ENCODE measurements at places on chromosomes 12 and 14. TPM values are rescaled to one million over a fixed set of nuclear protein-coding genes. Genes with fewer than 3 reads are reported as not detected.

Gene ZC2HC1C
- total RNA-seq = 1.6 TPM

Gene LAG3
- total RNA-seq = 269 TPM

Gene TAS2R14
- total RNA-seq = 2.7 TPM

Gene CMKLR1
- not detected for total RNA-seq

Gene VASH1
- 5.8 TPM for total RNA-seq

Gene P2RX2
- total RNA-seq = not detected

Gene KRT80
- total RNA-seq = not detected

Gene GPR135
- total RNA-seq = 2.0 TPM

Gene DIO2
- total RNA-seq = not detected

Gene TMEM63C
- 2.3 TPM for total RNA-seq

Gene WNT1
- not detected for total RNA-seq

GRCh38 chr14:105248368-105249181 lies at the start of gene BTBD6:
Gene BTBD6, plus strand, starts transcription at chr14:105248533. Its CDS starts 179 bp downstream, at chr14:105248712.
- peak; percentile 97 for DNase-seq

DNA sequence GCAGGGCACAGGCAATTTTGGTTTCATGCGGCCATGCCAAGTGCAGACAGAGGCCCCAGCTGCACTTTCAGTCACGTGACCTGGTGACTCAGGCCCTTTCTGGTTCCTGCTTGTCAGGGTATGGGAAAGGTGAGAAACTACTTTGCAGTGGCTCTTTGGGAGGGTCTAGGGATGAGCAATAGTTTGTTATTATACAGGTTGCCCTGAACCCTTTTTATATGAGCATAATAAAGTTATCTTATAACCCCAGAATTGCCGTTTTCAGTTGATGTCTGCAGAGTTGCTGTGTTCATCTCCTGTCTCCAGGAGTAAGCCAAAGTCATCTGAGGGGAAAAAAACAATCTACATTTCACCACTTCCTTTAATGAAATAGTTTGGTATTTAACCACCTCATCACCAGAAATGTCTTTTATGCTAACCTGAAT lies 30.9 kb upstream of the EMP1 start:
- peak; percentile 87 for DNase-seq

- no peak for DNase-seq
These were observed 15.5 kb upstream of the ANO4 start for GRCh38 chr12:100778967-100779590.

GRCh38 chr12:25712169-25712568 lies 159.1 kb upstream of the LMNTD1 start:
- DNase-seq = peak; percentile 56

- DNase-seq = peak; percentile 95
These were observed at the start of gene ZFHX2 for GRCh38 chr14:23551266-23552028. Gene ZFHX2, minus strand, starts transcription at chr14:23551765. Its CDS starts 16,440 bp downstream, at chr14:23535325.

- no peak for DNase-seq
These were observed 868 bp downstream of the SPATA7 start for GRCh38 chr14:88386256-88386794.

DNA sequence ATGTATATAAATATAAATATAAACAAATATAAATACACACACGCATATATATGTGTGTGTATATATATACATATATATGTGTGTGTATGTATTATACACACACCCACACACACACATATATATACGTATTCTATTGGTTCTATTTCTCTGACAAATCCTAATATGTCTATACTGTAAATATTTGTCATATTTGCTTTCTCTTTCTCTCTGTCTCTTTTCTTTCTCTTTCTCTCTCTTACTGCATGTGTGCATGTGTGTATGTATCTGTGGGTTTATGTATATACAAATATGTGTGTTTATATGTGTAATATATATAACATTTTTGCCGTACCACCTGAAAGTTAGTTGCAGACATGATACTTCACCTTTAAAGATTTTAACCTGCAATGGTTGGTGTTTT lies 174.2 kb upstream of the PLEKHG7 start:
- no peak for DNase-seq

- no peak for DNase-seq
These were observed 9.5 kb upstream of the CALM1 start for GRCh38 chr14:90387206-90387760.

- no peak for DNase-seq
These were observed 363 bp upstream of the LMO3 start for GRCh38 chr12:16606201-16606849.

DNA sequence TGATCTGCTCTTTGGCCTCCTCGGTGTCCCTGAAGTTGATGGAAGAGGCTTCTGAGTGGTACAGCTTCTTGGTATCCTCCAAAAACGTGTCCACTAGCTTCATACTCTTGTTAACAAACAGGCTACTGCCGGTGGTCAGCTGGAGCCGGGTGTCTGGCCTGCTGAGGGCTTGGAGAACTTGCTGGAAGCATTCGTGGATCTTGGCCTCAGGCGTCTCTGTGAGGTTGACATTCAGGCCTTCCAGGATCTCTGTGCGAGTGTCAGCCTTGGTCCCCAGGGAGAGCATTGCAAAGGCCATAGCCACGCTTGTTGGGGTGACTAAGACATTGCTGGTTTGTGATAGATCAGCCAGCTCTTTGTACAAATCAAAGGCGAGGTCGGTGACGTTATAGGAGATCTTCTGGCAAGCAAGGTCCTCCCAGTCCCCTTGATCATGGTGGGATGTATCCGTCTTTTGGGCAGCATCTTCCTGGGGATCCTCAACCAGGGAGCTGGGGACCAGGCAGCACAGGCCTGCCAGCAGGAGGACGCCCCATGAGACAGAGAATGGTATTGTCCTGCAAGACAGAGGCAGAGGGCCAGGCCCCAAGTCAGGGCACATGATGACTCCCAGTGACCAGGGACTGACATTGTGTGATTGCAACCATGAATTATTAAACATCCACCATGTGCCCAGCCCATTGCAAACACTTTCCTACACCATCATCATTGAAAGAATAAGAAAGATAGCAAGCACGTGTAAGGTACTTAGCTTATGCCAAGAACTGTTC lies 22.1 kb downstream of the SERPINA1 start:
- no peak for DNase-seq

DNA sequence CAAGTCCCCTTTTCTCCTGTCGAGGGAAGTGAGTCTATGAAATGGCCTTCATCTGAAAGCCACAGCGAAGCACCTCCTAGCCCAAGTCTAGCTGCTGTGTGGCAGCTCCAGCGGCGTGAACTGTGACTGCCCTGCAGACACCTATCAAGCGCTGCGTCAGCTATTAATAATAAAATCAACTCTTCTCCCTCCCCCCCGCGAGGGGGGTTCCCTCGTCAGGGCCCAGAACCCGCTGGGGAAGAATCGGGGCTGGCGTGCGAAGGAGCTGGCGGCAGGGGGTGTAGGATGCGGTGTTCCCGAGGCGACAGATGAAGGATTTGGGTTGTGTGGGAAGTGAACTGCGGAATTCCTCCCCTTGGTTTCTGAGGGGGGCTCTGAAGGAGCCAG lies 662 bp upstream of the ATP2A2 start:
- no peak for DNase-seq

DNA sequence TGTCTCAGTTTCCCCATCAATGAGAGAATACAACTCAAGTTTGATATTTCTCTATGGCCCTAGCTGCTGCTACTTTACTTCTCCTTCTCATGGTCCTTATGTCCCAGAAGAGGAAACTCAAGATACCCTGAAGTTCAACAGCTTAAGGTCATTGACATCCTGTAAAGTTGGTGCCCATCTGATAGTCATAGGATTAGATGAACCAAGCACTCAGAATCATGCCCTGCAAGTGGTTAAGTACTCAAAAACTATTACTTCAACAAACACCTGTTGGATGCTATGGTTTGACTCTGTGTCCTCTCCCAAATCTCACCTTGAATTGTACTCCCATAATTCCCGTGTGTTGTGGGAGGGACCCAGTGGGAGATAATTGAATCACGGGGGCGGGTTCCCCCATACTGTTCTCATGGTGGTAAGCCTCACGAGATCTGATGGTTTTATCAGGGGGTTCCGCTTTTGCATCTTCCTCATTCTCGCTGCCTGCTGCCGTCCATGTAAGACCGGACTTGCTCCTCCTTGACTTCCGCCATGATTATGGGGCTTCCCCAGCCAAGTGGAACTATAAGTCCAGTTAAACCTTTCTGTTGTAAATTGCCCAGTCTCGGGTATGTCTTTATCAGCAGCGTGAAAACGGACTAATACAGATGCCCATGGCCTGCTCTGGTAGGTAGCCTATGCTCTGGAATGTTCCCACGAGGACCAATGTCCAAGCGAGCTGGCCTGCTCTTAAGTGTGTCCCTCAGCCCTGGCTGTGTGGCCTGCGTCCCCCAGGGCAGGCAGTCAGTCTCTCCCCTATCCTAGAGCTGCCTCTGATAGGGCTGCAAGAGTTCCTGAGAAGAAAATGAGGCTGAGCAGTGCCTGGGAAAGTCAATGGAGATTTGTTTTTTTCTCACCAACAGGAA lies 18.1 kb downstream of the CAMKK2 start:
- no peak for DNase-seq

DNA sequence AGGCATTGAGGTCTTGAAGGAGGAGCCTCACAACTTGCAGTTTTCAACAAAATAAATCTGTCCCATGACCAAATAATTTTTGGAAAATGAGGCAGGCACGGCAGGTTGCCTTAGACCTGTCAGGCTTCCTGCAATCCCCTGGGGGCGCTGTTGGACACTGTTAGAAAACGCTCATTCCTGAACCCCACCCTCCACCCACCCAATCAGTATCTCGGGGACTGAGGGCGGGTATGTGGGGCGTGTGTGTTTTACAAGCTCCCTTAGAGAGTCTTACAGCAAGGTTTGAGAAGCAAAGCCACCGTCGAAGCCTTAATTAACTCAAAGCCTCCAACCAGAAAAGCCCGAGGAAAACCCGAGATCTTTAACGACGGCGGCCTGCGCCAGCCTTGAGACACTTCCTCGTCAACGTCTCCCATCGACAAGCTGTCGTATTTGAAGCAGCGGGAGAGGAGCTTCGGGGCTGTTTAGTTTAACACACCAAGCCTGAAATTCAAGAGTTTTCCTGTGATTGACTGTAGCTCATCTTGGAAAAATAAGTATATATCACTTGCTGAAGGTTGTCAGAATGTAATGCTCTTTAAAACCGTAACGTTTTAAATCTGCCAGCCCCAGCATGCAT lies 123.0 kb downstream of the GLT1D1 start:
- peak; percentile 71 for DNase-seq

- DNase-seq = no peak
These were observed 15.5 kb downstream of the FZD10 start for GRCh38 chr12:130177635-130178242.

GRCh38 chr12:84641940-84642545 lies 270.6 kb downstream of the SLC6A15 start:
- DNase-seq = no peak

DNA sequence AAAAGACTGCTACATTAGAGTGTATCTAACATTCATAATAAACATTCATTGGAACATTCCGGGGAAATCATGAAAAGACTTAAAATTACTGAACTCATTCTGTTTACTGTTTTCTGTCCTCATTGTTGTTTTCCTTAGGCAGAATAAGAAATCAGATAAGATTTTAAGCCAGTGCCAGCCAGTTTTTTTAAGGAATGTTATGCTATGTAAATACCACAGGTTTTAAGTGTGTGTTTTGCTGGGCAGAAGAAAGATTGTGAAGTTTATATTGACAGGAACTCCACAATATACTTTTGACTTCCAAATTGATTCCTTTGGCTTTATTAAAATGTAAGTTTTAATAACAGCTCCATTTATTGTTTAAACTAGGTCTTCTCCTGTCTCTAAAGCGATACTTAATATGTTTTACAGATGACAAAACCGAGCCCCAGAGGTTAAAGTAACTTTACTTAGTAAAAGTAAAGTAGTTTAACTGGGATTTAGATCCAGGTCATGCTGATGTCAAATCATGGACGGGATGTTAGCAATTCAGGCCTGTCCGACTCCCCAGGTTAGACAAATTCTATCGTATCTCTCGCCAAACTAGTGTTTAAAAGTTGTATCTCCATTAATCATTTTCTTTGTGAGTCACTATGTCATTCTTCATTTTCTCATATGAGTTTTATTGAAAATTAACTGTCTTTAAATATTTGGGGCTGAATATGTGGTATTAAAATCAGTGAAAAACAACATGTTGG lies 1.7 kb downstream of the LARP4 start:
- DNase-seq = no peak

GRCh38 chr12:116361414-116362223 lies 84.1 kb upstream of the MED13L start:
- no peak for DNase-seq

- no peak for DNase-seq
These were observed 1042.2 kb downstream of the BCL11B start for GRCh38 chr14:98229656-98230366.

GRCh38 chr12:3961591-3961990 lies 88.4 kb upstream of the PARP11 start:
- no peak for DNase-seq

GRCh38 chr14:71799841-71800240 lies 132.4 kb upstream of the RGS6 start:
- no peak for DNase-seq

DNA sequence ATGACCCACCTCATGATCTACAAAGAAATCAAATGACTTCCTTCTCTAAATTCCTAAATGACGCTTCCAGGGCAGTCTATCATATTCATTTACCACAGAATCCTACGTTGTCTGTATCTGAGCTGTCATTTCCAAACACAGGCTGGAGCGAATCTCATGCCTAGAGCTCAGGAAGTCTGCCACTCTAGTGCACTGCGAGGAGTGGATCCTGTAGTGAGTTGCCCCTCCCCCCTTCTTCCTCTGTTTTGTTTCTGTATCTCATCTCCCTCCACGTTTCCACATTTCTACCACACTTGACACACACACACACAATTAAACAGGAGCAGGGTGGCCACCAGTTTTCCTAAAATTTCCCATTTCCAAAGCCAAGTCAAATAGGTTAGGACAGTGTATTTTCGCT lies 415.4 kb upstream of the PRICKLE1 start:
- DNase-seq = no peak

GRCh38 chr14:56088941-56089340 lies 29.3 kb upstream of the PELI2 start:
- no peak for DNase-seq

GRCh38 chr12:54220092-54220557 lies 31.3 kb upstream of the SMUG1 start:
- DNase-seq = peak; percentile 90

GRCh38 chr14:76856769-76857168 lies 30.6 kb downstream of the LRRC74A start:
- DNase-seq = no peak

GRCh38 chr14:55897031-55897430 lies 221.2 kb upstream of the PELI2 start:
- DNase-seq = no peak

DNA sequence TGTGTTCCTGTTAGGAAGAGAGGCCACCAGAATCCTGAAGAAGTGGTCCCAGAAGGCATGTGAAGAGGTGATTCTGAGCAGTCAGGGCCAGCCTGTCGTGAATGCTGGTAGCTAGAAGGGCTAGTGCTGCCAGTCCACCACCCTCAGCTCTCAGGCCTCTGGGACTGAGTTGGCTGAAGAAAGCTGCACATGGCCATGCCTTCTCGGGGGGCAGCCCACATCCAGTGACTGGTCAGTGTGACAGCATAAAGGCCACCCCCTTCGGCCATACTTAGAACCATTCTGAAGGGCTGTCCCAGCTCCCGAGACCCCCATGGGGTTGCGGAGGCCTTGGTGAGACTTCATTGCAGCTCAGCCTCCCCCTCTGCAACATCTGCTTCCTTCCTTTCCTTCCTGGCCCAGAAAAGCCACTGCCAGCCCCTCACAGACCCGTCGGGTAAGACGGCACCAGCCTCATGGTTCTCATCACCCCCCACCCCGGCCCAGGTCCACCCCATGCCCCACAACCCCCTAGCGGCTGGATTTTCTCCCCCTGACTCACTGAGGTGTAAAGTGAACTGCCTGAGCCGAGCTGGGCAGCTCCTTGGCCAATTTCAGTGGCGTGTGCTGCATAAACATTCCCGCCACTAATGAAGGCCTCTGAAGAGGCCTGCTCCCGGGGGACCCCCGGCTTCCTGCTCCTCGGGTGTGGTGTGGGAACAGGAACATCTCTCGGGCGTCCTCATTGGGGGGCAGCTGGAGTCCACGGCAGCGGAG lies 49.5 kb upstream of the DIO3 start:
- DNase-seq = no peak

Measured in activated CD4-positive, alpha-beta T cell treated with anti-CD3 and anti-CD28 coated beads, Interleukin-2, amount 10 ng/mL, durations not matched to agents 24 days and 14 days (primary cell).